Progenitor cell of endocrine pancreas (in vitro differentiated cells): ENCODE measurements at places on chromosomes 5 and 9.

DNA sequence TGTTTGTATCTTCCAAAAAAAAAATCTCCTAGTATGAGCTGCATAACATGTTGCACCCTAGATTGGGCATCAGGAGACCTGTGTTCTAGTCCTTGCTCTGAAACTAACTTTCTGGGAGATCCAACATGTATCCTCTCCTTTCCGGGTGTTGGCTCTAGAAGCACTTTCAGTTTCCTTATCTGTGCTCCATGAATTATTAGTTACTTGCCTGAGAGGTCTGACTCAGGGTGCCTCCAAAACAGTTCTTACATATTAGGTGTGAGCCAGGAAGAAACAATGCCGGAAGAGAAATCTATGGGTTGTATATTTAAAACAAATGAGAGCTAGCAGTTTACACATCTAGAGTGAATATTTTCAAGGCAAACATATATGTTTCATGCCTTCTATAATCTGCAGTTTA is 36.7 kb upstream of the SLC36A2 start:
- DNase-seq, result no peak

- peak; percentile 82 for DNase-seq
These were observed 72.8 kb upstream of the ASTN2 start for GRCh38 chr9:117487555-117488175.

- no peak for DNase-seq
These were observed 943 bp downstream of the NOP16 start for GRCh38 chr5:176387384-176387925.

DNA sequence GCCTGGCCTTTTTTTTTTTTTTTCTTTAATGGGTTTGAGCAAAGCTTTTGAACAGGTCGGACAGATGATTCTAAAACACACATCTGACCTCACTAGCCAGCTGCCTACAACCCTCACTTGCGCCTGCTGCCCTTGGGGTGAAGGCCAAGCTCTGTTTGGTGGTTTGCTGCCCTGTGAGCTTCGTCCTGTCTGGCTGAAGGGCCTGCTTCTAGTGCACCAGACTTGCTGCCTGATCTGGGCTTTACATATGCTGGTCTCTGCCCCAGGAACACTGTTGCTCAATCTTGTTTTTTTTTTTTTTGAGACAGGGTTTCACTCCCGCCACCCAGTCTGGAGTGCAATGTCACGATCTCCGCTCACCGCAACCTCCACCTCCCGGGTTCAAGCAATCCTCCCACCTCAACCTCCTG is 16.4 kb upstream of the DOLPP1 start:
- no peak for DNase-seq

DNA sequence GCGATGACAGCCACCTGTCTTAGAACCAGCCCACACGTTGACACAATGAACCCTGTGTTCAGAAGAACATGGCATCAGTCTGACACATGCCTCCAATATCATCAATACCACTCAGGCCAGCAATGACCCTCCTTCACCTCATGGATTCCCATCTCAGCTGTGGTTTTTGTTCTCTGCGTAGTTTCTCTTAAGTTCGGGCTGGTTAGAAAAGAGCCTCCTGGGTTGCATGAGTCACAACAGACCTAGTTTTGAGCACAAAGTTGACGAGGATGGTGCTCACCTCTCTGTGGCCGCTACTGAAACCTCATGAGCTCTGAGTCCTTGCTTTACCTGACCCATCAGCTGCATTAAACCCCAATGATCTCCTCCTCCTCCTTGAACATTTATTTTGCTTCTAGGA is 299.9 kb downstream of the SPOCK1 start:
- DNase-seq, result no peak

DNA sequence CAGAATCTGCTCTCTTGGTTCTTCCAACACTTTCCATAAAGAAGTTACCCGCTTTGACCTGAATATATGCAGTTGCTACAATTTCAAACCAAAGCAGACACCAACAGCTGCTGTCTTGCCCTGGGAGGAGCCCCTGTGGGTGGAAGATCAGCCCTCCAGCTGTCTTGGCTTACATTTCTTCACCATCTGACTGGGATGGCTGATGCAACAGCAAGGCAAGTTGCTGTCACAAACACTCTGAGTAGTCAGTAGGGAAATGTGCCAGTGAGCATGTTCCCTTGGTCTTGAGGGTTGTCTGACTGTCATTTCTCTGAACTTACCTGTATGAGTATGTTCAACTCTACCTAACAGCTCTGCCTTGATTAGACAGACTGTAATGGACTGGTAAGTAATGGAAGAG is 152.9 kb downstream of the SGCD start:
- DNase-seq, result no peak

GRCh38 chr5:170501931-170502330 is 1.9 kb upstream of the KCNIP1 start:
- no peak for DNase-seq
